ENCODE measurements at places on chromosomes 2 and 18.
A peak's percentile ranks its signal among the peaks of the same experiment; 100 is the strongest.

GRCh38 chr2:11795590-11795989, 49.2 kb downstream of the LPIN1 start:
- DNase-seq, result no peak

GRCh38 chr2:72139471-72139873, 8.2 kb downstream of the CYP26B1 start:
- no peak for DNase-seq

GRCh38 chr18:37218022-37218590, 347.5 kb downstream of the CELF4 start:
- no peak for DNase-seq

DNA sequence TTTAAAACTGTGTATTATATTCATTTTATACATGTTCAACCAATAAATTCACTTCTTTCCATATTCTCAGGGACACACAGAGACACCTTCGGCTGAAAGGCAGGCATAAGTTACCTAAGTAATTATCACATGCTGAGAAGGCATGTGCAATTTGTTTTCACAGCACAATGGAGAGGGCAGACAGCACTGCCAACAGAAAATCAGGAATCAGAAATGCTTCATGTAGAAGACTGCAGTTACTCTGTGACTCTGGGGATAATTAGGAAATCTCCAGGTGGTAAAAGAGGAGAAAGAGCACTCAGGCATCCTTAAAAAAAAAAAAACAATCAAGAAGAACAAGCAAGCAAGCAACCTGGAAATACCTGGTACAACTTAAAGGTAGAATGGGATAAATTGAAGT, 49.3 kb downstream of the DSEL start:
- DNase-seq, result no peak

- peak; percentile 70 for DNase-seq
Observed at GRCh38 chr2:9380702-9381628, 42.4 kb downstream of the ITGB1BP1 start.

DNA sequence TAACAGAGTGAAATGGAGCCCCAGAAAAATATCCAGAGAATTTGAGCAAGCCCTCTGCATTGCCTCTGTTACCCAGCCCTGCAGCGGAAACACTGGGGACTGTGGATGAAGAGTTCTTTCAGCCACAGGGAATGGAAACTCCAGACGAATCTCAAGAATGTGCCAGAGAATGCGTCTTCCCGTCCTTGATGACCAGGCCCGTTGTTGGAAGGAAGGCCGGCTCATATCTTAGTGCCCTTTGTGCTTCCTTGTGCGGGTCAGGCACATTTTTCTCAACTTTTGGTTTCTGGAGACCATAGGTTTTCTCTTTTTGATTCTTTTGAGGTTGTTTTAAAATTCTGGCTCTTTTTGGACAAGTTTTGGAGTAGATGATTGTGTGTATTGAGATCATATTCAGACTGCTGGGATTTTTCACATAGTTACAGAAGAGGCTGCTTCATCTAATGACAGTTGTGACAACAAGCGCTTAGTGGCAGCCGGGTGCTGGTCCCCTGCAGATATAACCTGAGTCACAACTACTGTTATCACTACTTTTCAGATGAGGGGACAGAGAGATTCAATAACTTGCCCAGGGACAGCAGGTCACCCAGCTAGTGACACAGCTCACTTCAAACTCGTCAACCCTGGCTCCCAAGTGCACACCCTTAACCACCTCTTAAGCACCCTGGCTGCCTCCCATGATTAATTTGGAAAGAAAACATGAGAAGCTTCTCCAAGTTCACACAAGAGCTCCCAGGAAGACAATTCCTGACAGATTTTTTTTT, 15.7 kb downstream of the MAL start:
- no peak for DNase-seq

- DNase-seq, result no peak
Observed at GRCh38 chr2:1049691-1050090, 99.0 kb downstream of the SNTG2 start.

DNA sequence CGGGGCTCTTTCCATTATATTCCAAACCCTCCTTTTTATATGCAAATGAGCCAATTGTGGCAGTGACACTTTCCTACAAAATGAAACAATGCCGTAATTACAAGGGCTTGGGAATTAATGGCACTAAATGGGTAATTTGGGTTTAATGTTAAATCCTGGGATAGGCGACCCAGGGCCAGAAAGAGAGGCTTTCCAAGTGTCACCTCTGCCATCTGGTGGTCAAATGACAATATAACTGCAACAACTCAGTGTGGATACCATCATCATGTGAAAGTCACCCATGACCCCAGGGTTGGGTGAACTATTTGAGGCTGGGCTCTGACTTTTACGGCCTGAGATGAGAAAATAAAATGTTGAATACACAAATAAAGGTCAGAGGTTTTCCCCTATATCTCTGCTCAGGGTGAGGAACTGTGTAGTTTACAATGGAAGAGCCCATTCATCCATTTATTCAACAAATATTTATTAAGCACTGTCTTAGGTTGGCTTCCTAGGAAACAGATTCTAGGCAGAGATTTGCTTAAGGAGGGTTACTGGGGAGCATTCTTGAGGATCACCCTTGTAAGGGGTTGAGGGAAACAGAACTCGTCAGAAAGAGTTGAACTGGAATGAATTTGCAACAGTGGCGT, 13.6 kb upstream of the THADA start:
- no peak for DNase-seq

DNA sequence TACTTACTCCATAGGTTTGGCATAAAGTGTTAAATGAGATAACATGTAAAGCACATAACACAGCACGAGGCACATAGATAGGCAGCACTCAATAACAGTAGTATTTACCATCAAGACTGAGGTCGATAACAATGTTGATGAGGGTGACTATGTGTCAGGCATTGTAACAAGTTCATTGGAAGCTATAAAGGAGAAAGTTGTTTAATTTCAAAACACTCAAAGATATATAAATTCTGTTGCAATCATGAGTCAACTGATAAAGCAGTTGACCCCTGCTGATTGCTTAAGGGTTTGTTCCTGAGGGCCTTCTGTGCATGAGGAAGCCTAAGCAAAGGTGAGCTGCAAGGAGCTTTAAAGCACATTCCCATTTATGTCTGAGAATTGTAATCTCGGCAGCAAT, 760.5 kb downstream of the SATB2 start:
- no peak for DNase-seq

- no peak for DNase-seq
Observed at GRCh38 chr2:182784058-182784706, 68.1 kb downstream of the DNAJC10 start.

DNA sequence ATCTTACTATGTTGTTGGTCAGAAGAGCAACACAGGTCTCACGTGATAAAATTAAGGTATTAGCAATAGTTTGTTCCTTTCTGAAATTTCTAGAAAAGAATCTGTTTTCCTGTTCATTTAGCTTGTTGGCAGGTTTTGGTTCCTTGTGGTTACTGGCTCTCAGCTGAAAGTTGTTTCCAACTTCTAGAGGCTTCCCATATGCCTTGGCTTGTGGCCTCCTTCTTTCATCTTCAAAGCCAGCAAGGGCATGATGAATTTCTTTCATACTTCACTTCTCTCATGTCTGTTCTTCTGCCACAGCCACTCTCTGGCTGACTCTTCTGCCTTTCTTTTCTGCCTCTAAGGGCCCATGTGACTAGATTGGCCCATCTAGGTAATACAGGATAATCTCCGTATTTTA, 193.7 kb downstream of the TRIB2 start:
- no peak for DNase-seq

GRCh38 chr2:224901121-224901676, 141.1 kb downstream of the DOCK10 start:
- no peak for DNase-seq

DNA sequence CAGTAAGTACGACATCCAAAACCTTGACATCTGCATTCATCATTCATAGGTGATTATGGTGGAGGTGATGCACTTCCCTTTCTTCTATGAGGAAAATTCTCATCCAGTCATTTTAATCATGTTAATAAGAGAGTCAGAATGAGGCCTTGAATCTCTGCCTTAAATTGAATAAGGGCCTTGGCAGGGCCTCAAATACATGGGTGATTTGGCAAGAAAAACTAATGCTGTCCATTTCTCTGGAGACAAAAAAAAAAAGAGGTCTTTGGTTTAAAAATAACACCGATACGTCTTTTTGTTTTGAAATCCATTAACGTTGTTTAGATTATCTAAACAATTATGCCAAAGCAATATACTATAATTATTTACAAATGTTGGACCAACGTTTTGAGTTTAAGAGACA, 8.1 kb downstream of the COLEC12 start:
- no peak for DNase-seq

DNA sequence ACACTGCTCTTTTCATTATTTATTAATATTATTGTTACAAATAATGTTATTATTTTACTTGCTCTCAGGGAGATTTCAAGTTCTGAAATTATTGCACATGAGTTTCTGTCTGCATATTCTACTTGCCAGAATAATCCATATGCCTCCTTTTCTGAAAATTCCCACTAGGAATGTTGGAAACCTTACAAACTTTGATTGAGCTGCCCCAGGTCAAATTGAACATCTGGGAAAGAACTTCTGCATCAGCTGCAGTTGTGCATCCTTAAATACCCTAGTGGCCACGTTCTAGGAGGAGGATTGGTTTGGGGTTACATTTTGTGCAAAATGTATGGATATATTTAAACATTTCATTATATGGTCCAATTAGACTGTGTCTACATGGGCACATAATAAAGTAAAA, 1302.7 kb upstream of the PIK3C3 start:
- no peak for DNase-seq

DNA sequence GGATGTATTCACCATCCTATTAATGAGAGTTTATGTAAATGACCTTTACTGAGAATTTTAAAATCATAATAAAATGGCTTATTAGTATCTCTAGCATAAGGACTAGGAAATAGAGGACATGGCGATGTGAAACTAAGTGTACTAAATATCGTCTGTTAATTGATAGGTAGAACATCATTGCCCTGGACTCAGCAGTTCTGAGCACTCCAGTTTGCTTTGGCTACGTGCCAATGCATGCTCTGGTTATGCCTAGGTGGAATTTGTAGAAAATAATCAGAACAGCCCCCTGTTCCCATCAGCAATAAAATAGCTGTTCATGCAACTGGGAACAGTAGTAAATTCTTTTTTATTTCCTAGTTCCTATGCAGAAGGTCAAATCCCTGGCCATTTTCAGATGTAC, 247.8 kb downstream of the DOK6 start:
- DNase-seq, result no peak

GRCh38 chr2:105249181-105249580, 7.6 kb downstream of the GPR45 start:
- DNase-seq, result no peak

DNA sequence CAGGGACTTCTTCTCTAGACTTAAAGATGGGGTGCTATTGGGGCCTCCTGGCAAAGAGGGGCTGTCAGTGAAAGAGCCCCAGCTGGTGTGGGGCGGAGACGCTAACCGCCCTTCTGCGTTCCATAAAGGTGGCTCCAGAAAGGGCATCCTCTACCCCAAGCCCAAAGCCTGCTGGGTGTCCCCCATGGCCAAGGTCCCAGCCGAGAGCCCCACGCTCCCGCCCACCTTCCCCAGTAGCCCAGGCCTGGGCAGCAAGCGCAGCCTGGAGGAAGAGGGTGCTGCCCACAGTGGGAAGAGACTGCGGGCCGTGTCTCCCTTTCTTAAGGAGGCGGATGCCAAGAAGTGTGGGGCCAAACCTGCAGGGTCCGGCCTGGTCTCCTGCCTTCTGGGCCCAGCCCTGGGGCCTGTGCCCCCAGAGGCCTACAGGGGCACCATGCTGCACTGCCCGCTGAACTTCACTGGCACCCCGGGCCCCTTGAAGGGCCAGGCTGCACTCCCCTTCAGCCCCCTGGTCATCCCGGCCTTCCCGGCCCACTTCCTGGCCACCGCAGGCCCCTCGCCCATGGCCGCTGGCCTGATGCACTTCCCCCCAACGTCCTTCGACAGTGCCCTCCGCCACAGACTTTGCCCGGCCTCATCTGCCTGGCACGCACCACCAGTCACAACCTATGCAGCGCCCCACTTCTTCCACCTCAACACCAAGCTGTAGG, 15.2 kb downstream of the ARID5A start:
- DNase-seq, result no peak

DNA sequence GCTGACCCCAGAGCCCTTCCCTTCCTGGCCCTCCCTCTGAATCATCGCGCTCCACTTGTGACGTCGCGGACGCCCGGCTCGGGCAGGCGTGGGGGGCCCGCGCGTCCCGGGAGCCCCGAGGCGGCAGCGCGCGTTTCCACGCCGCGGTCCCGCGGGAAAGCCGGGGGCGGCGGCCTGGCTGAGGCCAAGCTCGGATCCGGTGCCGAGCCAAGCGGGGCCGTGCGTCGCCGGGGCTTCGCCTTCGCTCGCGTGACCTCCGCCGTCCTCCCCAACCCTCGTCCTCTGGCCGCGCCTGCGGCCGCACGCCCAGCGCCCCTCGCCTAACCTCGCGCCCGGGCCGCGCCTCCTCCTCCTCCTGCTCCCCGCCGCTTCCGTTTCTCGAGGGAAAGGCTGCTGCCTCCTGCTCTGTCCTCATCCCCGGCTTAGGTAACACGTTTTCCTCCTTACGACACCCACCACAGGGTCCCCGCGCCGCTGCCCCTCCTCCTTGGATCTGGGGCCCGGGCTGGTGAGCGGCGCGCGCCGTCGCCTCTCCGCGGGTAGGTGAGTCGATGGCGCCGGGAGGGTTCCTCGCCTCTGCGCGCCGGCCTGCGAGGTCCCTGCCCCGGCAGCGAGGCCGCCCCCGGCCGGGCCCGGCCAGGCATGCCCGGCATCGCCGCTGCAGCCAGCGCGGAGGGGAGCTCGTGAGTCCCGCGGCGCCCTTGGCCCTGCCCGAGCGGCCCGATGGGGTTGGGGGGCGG, at the start of gene INPP1:
INPP1 (plus strand) TSS at position 54 of the 740 bp plus-strand sequence. CDS start 16,514 bp downstream, outside the sequence.
- no peak for DNase-seq

GRCh38 chr2:161780881-161781280, 156.7 kb downstream of the SLC4A10 start:
- DNase-seq, result no peak

DNA sequence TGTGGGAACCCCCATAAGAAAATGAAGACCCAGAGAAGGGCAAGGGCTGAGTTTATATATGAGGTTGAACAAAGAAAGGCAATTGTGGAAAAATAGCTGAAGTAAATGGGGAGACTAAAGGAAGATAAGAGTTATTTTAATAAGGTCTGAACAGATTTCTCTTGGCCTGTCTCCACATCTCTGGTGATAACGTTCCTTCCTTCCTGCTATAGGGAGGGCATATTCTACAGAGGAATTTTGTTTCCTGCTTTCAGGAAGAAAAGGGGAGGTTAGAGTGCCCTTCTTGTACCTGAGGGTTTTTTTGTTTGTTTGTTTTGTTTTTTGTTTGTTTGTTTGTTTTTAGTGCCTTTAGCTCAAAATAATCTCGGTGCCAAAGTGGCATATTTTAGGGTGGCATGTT, 31.6 kb downstream of the MOGAT1 start:
- DNase-seq, result no peak

All from brain pericyte (primary cell).